ENCODE measurements at places on chromosomes 13 and 19. TPM values are rescaled to one million over a fixed set of nuclear protein-coding genes. Genes with fewer than 3 reads are reported as not detected.

MED26 gene
- total RNA-seq, result 4.2 TPM

NCR1 gene
- total RNA-seq, result not detected

NTF4 gene
- total RNA-seq, result 0.64 TPM

CEACAM3 gene
- total RNA-seq, result not detected

FFAR2 gene
- not detected for total RNA-seq

PNMA8B gene
- total RNA-seq, result 3.1 TPM

SMIM17 gene
- 0.88 TPM for total RNA-seq

NLRP11 gene
- total RNA-seq, result not detected

ATP8B3 gene
- 3.3 TPM for total RNA-seq

NPAS1 gene
- not detected for total RNA-seq

ZNF534 gene
- 0.35 TPM for total RNA-seq

ZNF536 gene
- 0.67 TPM for total RNA-seq

ZNF418 gene
- total RNA-seq, result 0.29 TPM

GFY gene
- total RNA-seq, result not detected

SCGB2B2 gene
- not detected for total RNA-seq

SERP2 gene
- total RNA-seq, result 6.4 TPM

SULT2B1 gene
- not detected for total RNA-seq

CGB5 gene
- not detected for total RNA-seq

GPC5 gene
- 1.8 TPM for total RNA-seq
